ENCODE measurements at places on chromosomes 4 and X. TPM values are rescaled to one million over a fixed set of nuclear protein-coding genes. Genes with fewer than 3 reads are reported as not detected.

Gene DIPK2B
- 0.05 TPM for total RNA-seq

GRCh38 chr4:168129046-168129772, 36.9 kb downstream of the ANXA10 start:
- no peak for DNase-seq

DNA sequence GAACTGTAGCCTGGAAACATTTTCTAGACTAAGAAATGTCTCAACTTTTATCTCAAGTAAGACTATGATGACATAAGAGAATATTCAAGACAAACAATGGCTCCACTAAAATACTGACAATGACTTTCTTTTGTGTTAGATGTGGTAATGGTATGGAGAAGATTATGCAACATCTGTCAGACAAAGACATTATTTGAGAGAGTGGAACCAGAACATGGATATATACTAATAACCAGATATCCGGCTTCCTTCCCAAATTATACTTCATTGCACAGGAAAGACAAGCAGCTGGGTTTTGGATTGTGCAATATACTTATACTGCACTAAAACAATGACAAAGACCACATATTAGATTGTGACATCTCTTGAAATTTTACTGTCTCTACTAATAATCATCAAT, 290.8 kb upstream of the GIMD1 start:
- no peak for DNase-seq

DNA sequence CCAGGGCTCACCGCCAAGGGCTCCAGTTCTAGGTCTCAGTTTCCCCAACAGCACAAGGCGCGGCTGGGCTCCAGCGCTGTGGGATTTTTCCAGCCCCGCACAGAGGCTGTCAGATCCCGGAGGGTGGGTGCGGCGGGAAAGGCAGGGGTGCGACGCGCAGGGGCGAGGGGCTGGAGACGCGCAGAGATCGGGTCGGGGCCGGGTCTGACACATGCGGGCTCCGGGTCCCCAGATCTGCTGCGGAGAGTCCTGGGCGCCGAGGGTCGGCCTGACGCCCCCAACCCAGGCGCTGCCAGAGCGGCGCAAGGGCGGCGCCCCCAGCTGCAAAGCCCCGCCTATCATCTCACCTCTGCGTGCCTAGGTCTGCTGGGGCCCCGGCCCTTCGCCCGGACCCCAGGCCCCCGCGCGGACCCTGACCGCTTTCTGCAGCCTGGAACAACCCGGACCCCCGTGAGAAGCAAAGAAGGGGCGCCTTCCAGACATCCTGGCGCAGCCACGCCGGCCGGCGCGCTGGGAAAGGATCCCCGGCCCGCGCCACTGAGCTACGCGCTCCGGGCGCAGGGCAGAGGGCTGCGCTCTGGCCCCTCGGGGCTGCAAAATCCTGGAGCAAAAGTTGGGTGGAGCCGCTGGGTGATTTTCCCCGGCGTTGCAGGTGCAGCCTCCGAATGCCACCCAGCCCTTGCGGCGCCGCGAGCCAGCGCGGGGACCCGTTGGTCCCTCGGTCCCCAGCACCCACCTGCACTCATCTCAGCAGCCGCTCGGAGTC, 486 bp downstream of the ABLIM2 start:
- no peak for DNase-seq

GRCh38 chr4:6509587-6509986, 37.2 kb upstream of the PPP2R2C start:
- DNase-seq: no peak

- no peak for DNase-seq
These were observed 108.6 kb upstream of the NR3C2 start for GRCh38 chr4:148550788-148551187.

DNA sequence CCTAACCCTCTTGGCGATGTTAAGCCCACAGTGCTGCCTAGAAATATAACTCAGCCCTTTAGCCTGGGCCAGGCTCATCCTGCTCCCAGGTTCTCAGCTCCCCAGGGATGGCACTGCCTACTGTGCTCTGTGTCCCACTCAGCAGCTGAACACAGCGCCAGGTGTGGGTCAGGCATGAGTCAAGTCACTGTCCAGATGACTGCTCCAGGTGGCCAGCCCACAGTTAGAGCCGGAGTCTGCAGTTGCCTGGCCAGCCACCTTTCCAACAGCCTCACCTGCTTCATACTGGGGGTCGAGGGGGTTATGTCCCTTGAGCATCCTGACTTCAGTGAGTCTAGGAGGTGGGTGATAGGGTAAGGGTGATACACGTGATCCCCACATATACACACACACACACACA, 48.4 kb downstream of the TBC1D14 start:
- no peak for DNase-seq

GRCh38 chrX:86806786-86807185, 658.5 kb downstream of the DACH2 start:
- DNase-seq: no peak

- DNase-seq: no peak
These were observed 1537.0 kb downstream of the C4orf33 start for GRCh38 chr4:130632731-130633604.

Gene MORC4
- 14.7 TPM for total RNA-seq

Gene HS3ST1
- total RNA-seq: not detected

- no peak for DNase-seq
These were observed 287.7 kb downstream of the STIM2 start for GRCh38 chr4:27148211-27148895.

DNA sequence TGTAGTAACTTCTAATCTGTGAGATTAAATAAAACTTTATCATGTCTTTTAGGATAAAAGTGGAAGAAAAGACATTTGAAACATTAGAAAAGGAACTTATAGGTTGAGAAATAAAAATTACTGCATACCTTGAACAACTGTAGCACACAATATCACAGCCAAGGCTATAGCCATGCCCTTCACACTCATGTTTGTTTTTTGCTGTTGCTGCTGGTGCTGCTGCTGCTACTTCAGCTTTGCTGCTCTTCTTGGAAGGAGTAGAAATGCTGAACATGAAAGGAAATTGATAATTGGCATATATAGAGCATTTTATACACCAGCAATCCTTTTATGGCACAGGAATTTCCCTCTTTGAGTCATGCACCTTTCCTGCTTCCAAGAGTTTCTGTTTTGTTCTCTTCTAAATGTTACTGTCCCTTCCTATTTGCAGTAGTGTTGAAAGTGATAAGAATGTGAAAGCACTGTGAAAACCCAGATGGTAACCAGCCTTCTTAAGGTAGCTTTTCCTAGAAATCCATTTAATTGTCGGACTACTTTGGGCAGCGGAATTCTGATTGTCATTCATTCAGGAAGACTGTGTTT, at the start of gene CXCL11:
CXCL11 (minus strand) TSS at position 272 of the 582 bp plus-strand sequence; CDS start at position 189, 83 bp downstream.
- DNase-seq: no peak

DNA sequence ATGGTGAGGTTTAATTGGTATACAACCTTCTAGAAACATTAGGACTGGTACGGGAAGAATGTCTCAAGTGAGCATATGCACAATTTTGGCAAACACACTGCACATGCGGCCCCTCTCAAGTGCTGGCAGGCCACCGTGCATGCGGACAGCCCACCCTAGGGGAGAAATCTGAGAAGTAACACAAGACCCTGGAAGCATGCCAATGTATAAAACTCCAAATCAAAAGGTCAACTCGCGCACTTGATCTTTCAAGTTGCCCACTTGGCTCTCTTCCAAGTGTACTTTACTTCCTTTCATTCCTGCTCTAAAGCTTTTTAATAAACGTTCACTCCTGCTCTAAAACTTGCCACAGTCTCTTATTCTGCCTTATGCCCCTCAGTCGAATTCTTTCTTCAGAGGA, 488.3 kb downstream of the CFAP47 start:
- DNase-seq: no peak

Gene TMPRSS11D
- total RNA-seq: not detected

Gene YIPF7
- total RNA-seq: not detected

- no peak for DNase-seq
These were observed 10.7 kb upstream of the LRBA start for GRCh38 chr4:151025759-151026158.

DNA sequence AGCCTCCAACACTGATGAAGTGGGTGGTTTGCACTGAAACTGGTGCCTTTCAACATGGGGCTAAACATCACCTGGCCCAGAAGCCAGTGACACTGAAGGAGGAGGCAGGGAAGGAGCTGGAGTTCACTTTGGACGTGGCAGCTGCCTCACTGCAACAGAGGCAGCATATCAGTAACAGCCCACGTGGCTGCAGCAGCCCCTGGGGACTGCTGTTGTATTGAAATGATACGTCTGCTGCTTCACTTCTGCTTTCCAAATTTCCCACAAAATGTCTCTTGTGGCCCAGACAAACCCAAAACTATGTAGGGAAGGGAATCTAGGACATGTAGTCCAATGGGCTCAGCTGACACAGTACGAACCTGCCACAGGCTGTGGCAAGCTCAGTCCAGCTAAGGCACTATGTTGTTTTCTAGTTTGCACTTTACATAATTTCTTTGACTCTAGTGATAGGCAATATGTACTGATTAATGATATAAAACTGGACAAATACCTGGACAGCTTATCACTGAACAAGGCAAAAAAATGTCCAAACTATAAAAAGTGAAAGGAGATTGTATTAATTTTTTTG, 84.7 kb upstream of the RAPGEF2 start:
- no peak for DNase-seq

All from activated T-cell treated with anti-CD3 and anti-CD28 coated beads, Interleukin-2, amount 50 U/mL, for 72 hours (primary cell).